ENCODE measurements at places on chromosomes 2 and 18.

GRCh38 chr2:134438371-134438770, 184.5 kb downstream of the MGAT5 start:
- DNase-seq: no peak

- no peak for DNase-seq
These were observed 353.2 kb downstream of the METTL4 start for GRCh38 chr18:2218101-2218500.

GRCh38 chr2:43838560-43839267, at the start of the genes ABCG5 and ABCG8:
Gene ABCG5 (minus strand): TSS chr2:43838839. CDS start chr2:43838679, 160 bp downstream.
Gene ABCG8 (plus strand): TSS chr2:43838971. CDS start chr2:43839054, 83 bp downstream.
- no peak for DNase-seq

GRCh38 chr18:10477121-10477862, 22.9 kb downstream of the APCDD1 start:
- no peak for DNase-seq

- DNase-seq: no peak
These were observed 53.2 kb upstream of the RAB27B start for GRCh38 chr18:54774981-54775665.

DNA sequence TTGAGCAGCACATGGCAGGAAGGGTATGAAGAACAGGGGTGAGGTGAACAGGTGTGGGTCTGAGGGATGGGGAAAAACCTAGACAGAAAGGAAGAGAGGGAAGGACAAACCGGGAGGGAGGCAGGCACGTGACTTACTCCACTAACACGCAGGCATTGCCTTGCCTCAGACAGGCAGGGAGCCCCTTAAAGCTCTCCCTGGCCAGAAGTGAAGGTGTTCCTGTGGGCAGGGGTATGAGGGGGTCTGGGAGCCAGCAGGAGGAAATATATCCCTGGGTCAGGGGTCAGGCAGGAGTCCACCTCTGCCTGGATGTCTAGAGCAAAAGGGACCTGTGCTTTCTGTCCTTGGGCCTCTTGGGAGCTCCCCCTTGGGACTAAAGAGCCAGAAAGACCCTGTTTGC, 135.3 kb upstream of the EPAS1 start:
- no peak for DNase-seq

DNA sequence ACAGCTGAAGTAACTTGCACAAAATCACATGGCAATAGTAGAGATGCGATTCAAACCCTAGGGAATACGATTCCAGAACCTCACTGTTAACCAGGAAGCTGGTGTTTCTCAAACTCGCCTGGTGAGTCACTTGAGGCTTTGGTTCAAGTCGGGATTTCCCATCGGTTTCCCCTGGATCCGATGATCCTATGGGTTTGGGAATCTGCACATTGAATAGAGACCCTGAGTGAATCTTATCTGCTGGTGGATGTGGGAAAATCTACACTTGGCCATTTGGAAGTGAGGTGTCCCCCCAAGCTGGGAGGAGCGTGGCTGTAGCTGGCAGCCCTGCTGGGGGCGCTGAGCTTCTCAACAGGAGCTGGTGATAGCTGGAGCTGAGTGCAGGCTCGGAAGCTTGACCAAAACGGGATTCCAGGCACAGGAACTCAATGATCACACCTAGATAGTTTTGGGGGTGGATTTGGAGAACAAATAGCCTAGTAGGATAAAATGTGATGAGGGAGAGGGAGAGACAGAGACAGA, 135.4 kb downstream of the PRKCE start:
- DNase-seq: no peak

GRCh38 chr18:42041793-42042192, 86.8 kb downstream of the PIK3C3 start:
- no peak for DNase-seq

DNA sequence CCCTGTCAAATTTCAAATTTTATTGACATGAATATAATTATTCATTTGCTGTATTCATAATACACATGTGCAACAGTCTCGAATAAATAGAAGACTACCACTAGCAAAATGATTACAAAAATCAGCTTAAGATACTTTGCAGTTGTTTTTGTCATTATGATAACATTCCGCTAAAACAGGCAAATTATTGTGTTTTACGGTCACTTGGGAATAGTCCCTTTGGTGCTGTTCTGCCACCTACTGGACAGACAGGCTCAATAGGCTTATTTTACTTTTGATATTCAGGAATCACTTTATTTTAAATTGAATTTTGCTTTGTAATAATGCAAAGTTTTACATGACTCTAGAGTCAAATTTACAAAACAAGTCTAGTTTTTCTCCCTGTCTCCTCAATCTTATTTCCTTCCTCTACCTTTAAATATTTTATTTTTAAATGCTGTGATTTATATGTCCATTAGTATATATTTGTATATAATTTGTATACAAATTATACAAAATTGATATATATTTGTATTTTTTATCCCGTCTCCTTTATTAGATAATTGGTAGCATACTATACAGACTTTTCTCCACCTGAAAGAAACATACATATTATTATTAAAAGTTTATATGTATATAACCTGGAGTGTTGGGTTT, 456.3 kb downstream of the DLGAP1 start:
- DNase-seq: peak; percentile 12

GRCh38 chr2:202990501-202990900, 24.2 kb upstream of the NBEAL1 start:
- DNase-seq: no peak

DNA sequence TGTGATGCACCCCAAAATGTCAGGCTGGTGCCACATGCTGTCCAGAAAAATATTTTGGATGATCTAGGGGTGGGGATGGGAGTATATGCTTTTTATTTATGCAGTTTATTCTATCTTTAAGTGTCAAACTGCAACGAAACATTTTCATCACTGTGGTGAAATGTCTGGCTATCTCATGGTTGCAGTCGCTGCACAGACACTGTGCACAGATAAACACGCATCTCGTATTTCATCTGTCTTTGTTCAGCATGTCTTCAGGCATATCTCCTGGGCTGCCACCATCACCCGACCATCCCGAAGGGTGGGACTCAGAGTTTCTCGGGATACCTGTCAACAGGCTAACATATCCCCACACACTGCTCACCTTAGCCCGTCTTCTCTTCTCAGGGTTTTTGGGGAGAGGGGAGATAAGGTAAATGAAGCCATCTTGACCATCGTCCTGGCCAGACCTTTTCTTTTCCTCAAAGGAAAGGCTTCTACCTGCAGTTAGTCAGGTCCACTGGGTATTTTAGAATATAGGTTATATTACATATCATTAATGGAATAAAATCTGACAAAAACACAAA, 80.7 kb upstream of the NABP1 start:
- no peak for DNase-seq

GRCh38 chr2:233037078-233037477, 4.6 kb downstream of the NEU2 start:
- no peak for DNase-seq

DNA sequence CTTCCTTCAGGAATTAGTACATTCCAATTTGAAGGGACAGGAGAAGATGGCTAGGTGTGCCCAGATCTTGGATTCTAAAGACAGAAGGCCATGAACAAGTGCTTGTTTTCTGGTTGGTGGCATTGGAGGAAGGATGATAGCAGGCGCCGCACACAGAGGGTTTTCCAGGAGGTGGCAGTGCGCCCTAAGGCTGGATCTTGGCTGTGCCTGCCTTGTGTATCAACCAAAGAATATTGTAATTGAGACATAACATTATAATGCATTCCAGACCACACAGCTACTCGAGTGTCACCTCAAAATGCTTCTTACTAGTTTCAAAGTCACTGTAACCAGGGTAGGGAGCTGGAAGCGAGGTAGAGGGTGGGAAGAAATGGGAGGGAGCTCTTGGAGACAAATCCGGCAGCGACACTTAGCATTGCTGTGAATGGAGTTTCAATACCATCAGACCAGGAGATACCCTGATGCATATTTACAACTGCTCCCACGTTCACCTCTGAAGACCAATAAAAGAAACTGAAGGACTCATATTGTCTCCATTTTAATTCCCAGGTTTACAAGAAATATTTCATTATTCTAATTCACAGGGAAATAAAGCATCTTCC, 42.5 kb downstream of the CPO start:
- DNase-seq: peak; percentile 53

DNA sequence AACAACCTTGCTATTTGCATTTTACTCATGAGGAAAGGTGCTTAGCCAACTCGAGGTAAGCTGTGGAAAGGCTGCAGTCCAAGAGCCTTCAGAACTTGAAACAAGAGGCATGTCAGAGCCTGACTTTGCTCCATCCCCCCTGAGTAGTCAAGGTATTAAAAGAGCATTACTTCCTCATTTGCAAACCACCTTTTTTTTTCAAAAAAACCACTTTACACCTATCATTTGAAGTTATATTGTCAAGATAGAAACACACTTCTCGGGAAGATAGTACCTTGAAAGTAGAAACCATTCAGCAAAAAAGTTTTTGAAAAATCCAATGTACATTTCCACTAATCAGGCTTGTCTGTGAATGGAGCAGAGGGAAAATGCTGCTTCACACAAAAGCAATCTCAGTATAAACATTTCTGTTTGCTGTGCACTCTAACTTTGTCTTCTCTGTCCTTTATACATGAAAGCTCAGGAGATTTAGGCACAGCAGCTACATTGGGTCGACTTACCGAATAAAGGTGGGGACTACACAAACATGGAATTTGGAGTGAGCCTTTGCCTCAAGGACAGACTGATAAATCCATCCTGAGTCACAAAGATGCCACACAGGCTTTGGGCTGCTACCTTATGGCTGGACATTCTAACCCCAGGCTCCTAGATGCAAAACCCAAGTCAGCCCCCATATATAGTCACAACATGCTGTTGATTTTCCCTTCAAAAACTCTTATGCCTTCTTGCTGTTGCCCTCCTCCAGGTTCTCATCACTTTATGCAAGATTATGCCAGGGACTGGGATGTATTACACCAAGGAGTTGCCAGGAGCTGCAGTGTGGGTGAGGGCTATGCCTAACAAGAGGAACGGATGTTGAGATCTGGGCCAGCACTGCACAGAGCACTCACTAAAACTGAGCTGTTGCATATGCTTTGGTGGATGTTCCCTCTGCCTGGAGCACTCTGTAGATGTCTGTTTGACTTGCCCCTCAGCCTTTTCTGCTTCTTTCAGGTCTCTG, 41.4 kb upstream of the EML4 start:
- peak; percentile 17 for DNase-seq

DNA sequence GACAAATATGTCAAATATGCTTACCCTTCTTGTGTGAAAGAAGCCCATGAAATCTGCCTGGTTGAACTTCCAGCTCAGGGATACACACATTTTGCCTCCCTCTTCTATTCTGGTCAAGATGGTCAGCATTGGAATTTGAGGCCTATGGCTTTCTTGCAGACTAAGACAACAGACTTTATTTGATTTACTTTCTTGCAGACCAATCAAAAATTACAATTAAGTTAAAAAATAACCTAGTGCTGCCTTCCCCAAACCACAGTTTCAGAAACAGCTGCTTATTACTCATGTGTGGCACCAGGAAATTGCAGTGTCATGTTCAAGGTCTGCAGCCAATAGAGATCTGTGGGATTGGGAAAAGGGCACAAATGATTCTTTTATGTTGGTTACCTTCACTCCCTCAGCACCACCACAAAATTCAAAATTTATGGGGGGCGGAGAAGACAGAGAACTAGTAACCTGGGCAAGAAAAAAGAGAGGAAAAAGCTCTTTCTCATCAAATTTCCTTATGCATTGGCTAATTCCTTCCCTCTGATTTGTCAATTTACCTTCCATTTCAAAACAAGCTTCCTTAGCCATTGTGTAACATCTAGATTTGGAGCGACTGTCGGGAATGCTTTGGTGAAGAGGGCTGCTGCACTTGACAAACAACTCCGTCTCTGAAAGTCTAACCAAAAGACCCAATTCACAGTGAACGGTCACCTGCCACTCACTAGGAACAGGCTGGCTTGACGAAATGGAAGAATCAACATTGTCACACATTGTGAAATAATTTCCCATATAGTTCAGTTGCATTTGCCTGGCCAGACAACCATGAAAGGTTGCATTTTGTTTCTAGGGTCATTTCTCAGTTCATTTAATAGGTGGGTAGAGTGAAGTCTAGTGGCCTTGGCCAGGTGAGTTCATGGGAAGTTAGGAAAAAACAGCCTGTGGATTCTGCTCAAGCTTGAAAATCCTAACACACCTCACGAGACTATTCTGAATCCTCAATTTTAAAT, 100.4 kb upstream of the FZD5 start:
- no peak for DNase-seq

DNA sequence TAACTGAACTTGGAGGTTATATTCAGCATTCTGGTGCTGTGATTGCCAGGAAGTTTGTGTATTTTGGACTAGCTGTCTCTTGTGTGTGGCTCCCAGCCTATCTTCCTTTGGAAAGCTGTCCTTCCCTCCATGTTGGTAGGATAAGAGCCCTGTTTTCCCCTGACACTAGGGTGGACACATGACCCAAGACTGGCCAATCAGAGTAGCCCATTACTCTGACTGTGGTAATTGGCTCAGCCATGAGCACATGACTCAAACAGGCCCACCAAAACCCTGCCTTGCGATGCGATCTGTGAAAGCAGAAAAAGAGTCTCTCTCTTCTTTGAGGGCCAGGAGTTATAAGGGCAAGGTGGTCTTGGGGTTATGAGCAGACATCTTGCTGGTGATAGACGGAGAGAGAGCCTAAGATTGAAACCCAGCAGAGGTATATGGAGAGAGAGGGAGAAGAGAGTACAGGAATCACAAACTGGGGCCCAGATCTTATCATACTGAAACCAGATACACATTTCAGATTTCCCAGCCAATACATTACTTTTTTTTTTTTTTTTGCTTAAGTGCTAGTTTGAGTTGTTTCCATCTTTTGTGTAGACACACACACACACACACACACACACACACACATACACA, 45.3 kb upstream of the SERPINE2 start:
- no peak for DNase-seq

- no peak for DNase-seq
These were observed 156.7 kb downstream of the GALNT14 start for GRCh38 chr2:30981510-30981909.

- no peak for DNase-seq
These were observed 135.9 kb downstream of the CYP26B1 start for GRCh38 chr2:72011791-72012190.

GRCh38 chr2:189702071-189702470, 27.6 kb downstream of the ANKAR start:
- no peak for DNase-seq

DNA sequence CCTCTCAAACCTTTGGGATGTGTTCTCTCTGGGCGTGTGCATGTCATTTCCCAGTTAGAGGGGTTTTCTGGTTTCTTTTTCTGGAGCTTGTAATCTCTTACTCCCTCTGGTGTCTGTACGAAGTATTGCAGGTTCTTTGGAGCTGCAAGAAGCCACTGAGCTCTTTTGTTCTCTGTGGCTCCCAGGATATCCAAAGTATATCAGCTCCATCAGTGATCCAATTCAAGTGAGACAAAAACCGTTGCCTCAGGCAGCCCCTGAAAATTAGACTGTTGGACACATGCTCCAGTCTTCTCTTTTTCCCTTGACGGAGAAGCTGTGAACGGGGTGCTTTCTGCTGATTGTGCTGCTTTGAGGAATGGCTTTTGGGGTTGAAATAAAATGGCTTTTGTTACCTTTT, 59.0 kb upstream of the LDLRAD4 start:
- DNase-seq: peak; percentile 51

DNA sequence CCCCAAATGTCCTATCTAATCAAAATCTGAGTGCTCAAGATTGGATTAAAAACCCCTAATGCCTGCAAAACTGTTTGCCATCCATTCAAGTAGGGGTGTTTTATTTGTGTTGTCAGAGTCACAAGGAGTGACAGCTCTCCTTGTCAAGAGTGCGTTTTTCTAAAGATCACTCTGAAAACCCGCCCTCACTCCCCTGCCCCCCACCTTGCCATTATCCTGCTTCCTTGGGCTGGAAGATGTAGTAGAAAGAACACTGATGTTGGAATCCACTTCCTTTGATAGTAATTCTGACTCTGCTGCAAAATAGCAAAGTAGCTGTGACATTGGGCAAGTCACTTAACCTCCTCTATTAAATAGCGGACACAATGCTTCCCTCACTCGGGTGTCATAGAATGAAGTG, 155.6 kb downstream of the TSN start:
- DNase-seq: no peak
